Right forelimb (tissue), 1 donor: ENCODE measurements at places on chromosomes 4 and X.

DNA sequence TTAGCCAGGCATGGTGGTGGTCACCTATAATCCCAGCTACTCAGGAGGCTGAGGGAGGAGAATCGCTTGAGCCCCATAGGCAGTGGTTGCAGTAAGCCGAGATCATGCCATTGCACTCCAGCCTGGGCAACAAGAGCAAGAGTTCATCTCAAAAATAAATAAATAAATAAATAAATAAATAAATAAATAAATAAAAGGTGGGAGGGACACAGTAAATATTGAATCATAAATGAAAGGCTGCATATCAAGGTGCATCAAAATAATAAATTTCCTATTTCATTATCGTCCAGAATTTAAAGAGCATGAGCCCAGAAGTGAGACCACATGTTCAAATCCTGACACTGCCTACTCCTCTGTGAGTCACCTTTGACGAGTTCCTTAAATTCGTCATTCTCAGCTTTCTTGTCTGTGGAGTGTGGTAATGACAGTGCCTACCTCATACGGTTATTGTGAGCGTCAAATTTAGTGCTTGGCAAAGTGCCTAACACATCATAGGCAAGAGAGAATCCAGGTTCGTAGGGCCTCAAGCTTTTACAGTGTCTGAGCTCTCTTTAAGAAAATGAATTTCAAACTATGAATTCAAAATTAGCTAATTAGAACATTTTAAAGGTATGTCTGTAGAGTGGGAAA is 49.9 kb downstream of the IL15 start:
- no peak for DNase-seq

DNA sequence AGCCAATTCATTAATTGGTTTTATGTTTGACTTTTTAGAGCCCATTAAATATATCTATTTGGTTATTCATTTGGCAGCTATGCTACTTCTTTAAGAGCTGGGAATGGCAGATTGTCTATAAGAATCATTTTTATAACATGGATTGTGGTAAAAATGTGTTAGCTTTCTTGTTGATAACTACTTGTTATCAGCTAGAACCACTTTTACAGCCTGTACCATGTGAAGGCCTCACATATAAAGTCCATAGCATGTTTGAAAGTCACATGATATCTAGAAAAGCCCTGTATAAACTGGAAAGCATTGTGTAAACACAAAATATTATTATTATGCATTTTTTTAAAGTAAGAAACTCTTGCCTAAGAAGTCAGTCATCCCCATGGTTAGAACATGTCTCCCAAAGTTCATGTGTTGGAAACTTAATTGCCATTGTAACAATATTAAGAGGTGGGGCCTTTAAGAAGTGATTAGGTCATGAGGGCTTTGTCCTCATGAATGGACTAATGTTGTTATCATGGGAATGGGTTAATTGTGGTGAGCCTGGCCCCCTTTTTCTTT is 110.9 kb upstream of the BMP2K start:
- DNase-seq, result no peak

- DNase-seq, result no peak
Observed at GRCh38 chr4:182126603-182127002, 116.6 kb upstream of the TENM3 start.

DNA sequence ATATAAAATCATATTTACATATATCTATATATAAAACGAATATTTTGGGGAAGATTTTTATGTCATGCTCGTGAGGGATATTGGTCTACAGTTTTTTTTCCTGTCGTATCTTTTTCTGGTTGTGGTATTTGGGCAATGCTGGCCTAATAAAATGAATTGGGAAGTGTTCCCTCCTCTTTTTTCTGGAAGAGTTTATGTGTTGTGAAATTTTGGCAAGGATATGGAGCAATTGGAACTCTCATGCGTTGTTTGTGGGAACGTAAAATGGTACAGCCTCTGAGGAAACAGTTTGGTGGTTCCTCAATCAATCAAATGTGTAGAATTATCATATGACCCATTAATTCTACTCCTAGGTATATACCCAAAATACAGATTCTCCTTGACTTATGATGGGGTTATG is 69.8 kb downstream of the ZNF182 start:
- DNase-seq, result no peak

DNA sequence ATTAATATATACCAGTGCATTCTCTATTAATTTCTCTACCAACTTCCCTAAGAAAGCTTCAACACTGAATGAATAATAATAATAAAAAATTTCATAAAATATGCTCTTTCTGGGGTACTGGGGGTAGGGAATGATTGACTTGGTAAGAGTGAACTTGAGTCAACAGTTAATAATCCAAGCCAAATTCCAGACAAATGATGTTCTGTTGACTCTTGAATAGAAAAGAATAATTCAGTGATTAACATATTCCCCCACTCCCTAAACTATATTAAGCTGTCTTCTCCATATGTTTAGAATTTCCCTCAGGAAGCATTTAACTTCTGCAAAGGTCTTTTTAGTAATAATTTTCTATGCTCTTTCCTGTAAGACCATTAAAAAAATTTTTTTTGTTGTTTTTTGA is 12.3 kb downstream of the PGRMC2 start:
- no peak for DNase-seq

GRCh38 chrX:148774276-148774675 is 273.9 kb downstream of the AFF2 start:
- DNase-seq, result no peak

GRCh38 chr4:176286728-176287127 is 17.7 kb upstream of the ASB5 start:
- no peak for DNase-seq

- DNase-seq, result no peak
Observed at GRCh38 chr4:57117491-57117890, 7.3 kb upstream of the IGFBP7 start.

GRCh38 chrX:64642482-64642881 is 247.2 kb upstream of the MTMR8 start:
- no peak for DNase-seq

GRCh38 chr4:38967260-38968095 is 64.7 kb downstream of the TMEM156 start:
- no peak for DNase-seq

DNA sequence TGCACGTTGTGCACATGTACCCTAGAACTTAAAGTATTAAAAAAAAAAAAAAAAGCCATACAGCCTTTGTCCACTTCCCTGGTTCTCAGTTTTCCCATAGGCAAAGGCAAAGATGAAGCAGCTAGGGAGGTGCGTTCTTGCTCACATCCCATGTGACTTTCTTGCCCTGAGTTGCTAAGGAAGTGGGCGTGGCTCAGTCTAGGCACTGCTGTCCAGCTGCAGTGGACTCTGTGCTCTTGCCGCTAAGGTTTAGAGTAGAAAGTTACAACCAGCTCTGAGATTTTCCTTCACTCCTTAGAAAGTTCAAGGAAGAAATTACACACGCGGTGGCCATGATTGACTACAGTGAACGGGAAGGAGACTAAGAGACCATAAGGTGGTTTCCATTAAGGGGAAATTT is 144.7 kb downstream of the NAA11 start:
- DNase-seq, result no peak

DNA sequence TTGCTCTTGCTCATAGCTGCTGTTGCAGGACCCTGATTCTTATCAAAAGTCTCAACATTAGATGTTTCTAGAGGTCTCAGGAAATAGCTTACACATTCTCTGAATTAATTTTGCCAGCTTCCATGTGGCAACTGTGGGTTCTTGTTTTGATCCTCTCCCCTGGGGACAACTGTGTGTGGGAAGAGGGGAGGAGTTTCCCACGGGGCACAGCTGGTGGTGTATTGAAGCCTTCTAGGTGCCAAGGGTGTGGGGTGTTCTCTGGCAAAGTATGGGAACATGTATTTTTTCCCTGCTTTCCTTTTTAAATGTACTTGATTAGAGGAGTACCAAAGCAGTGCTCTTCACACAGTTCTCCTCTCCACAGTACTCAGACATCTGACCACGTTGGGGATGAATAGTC is 212.7 kb downstream of the RPA4 start:
- DNase-seq, result no peak

DNA sequence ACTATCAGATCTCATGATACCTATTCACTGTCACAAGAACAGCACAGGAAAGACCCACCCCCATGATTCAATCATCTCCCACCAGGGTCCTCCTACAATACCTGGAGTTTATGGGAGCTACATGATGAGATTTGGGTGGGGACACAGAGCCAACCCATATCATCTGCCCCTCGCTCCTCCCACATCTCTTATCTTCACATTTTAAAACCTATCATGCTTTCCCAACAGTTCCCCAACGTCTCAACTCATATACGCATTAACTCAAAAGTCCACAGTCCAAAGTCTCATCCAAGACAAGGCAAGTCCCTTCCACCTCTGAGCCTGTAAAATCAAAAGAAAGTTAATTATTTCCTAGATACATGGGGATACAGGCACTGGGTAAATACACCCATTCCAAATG is 1185.2 kb downstream of the PCDH7 start:
- DNase-seq, result no peak

DNA sequence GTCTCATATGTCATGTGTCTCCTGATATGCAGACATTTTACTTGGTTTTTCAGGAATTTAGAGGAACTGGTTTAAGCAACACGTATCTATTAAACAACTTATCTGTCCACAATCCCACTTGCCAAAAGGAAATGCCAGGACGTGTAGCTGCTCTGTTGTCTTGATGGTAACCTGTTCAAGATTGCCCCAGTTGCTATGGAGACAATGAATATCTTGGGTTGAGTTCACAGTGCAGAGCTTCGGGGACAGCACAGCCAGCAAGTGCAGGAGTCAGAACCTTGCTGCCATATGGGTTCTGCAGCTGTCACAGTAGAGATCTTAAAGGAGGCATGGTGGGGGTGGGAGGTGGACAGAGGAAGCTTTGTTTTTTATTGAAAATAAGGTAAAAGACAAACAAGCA is 28.7 kb upstream of the FAM9B start:
- DNase-seq, result no peak

DNA sequence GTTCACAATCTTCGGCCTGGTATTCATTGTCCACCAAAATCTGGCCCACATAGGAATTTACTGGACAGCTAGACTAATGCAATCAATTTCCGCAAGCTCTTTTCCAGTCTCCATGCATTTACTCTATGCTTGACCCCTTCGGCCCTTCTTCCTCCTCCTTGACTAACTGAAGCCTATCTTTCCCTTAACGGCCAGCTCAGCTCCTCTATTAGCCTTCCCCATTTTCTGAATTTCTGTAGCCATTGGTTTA is 1.2 kb upstream of the PHKA2 start:
- DNase-seq, result no peak

- DNase-seq, result no peak
Observed at GRCh38 chr4:5361968-5362367, 310.7 kb downstream of the STK32B start.

DNA sequence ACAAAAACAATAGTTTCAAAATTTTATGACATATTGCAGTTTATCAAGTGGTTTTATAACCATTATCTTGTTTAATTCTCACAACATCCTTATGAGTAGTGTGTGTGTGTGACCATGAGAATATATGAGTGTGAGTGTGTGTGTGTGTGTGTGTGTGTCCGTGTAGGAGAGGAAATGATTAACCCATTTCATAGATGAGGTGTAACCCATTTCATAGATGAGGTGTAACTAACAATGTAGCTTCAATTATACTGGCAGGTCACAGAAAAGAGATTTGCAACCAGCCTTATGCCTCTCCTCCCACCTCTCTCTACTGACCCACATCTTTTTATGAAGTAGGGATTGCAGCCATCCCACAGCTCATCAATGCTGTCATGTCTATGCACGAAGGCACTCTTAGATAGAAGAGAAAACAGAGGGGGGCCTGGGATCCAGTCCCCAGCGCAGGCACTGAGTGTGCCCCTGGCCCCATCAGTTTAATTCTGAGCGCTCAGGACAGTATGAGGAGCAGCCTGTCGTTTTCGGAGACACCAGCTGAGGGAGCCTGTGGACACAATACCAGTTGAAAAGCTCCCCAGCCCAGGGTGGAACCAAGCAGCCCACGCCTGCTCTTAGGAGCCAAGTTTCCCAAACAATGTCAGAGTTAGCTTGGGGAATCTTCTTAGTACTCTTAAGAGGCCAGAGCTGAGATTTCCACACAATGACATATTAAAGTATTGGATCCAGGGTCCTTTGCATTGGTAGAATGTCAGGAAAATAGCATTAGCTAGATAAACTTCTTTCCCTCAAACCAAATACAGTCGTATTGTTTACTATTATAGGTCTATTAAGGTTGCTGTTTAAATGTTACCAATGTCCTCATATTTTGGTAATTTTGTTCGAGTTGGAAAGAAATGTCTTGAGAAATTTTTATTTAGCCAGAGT is 88.6 kb downstream of the PALLD start:
- peak; percentile 80 for DNase-seq

DNA sequence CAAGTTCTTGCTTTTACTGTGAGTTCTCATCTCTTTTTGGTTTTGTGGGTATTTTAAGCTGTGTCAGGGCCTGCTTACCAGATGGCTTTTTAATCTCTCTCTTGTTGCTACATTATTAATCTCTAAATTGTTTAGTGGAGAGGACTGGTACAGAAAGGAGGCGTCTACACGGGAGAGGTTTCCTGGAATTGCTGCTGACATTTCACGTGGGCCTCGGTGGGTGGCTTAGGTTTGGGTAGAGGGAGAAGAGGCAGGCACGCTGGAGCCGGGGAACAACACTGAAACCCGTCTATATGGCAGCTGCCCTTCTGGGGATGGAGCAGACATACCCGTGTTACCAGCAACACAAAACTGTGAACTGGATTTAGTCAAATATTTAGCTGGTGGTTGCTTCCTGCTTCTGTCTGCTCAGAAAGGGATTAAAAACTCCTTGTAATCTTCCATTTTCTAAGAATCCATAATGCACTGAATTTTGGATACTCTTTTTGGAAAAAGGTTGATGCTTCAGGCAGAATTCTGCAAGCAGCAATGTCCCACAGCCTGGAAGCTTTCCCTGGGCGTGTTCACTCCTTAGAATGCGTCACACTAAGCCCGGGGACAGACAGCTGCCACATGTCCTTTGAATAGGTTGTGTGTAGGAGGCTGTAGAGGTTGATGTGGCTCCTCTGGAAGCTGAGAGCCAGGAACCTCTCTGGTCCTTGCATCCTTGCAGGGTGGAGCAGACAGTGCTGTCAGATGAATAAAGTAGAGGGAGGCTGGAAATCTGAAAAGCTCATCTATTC is 199.8 kb upstream of the GATB start:
- DNase-seq, result no peak

- DNase-seq, result no peak
Observed at GRCh38 chrX:111257733-111258132, 12.6 kb downstream of the CAPN6 start.

DNA sequence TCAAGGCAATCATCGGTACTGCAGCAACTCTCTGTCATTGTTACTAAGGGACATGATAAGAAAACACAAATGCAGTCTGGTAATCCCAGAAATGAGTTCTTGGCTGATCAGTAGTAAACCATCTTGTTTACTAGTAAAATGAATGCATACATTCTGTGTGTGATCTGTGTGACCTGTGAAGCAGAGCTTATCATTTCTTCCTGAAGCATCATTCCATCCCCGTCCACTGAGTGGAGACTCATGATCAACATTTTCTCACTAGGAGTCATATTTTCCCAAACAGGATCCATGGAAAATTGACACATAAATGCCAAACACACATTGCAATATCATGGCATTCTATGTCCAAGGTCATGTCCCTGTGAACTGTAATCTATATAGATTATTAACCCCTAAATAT is 226.1 kb downstream of the ANKRD50 start:
- no peak for DNase-seq
